ENCODE measurements at places on chromosomes 7 and 10.

DNA sequence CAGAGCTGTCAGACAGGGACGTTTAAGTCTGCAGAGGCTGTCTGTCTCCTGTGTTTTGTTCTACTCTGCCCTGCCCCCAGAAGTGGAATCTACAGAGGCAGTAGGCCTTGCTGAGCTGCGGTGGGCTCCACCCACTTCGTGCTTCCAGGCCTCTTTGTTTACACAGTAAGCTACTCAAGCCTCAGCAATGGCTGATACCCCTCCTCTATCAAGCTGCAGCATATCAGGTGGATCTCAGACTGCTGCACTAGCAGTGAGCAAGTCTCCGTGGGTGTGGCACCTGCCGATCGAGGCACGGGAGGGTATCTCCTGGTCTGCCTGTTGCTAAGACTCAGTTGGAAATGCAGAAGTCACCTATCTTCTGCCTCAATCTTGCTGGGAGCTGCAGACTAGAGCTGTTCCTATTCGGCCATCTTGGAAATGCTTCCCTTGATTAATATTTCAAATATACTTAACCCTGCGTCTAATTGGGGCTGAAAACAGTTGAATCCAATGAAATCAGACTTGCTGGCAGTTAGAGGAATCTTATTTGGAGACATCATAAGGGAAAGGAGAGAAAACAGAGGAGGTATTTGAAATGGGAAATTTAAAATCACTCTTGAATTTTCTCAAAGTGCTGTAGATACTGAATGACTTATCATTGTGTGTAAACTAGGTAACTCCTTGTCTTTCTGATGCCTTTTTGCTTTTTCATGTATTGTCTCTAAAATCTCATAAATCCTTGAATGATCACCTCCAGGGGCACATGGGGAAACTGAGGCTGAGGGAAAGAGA is 13.8 kb upstream of the CYP3A5 start:
- no peak for DNase-seq

- no peak for DNase-seq
Observed at GRCh38 chr7:2404714-2405119, 1.3 kb downstream of the CHST12 start.

- no peak for DNase-seq
Observed at GRCh38 chr7:157373493-157373892, 36.7 kb downstream of the DNAJB6 start.

GRCh38 chr10:78505657-78506056 is 472.0 kb downstream of the RPS24 start:
- DNase-seq: no peak

DNA sequence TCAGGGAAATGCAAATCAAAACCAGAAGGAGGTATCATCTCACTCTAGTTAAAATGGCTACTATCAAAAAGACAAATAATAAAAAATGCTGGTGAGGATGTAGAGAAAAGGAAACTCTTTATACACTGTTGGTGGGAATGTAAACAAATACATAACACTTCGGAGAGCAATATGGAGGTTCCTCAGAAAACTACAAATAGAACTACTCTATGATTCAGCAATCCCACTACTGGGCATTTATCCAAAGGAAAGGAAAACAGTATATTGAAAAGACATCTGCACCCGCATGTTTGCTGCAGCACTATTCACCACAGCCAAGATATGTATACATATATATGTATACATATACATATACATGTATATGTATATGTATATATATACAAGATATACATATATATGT is 94.2 kb downstream of the C10orf90 start:
- DNase-seq: no peak

DNA sequence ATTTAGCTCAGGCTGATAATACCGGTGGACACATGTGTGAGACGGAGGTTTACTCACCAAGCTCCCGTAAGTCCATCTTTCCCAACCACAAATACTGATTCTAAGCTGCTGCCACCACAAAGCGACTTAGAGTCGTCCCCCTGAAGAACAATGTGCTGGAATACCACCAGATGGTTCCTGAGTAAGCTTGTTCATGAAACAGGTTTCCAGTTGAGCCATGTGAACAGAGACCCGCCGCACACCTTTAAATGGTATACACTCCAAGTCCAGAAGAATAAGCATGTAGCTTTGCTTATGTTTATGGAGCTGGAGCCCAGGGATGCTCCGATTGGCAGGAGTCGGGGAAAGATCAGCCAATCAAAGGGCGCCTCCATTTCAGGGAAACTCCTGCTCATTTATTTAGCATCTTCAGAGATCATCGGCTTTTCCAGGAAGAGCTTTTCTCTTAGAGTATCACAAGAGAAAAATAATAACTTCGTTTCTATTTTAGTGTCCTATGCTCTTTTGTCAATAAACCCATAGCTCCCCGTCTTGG is 261.6 kb upstream of the AOAH start:
- no peak for DNase-seq

DNA sequence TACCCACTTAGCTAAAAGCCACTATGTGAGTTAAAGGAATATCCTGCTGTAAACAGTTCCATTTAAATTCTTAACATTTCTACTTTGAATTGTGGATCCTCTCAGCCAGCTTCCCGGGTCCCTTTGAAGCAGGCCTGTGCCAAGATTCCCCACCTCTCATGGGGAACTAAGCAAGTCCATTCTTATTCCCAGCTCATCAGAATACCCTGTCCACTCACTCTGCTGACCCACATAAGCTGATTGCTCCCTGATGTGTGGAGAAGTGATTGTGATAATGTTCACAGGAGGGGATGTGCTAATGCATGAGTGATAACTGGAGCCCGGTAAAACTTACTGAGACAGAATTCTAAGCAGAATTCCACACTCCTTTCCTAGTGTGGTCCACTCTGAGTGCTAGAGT is 709.7 kb downstream of the CNTNAP2 start:
- no peak for DNase-seq

- no peak for DNase-seq
Observed at GRCh38 chr10:126052171-126052570, 155.8 kb downstream of the FANK1 start.

DNA sequence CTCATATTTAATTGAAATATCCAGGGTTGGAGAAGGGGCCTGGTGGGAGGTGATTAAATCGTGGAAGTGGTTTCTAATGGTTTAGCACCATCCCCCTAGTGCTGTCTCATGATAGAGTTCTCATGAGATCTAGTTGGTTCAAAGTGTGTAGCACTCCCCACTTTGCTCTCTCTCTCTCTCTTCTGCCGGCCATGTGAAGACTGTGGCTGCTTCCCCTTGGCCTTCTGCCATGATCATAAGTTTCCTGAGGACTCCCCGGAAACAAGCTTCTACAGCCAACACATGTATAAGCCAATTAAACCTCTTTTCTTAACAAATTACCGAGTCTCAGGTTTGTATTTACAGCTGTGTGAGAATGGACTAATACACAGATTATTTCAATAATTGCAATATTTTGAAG is 305.8 kb upstream of the KCND2 start:
- DNase-seq: no peak

DNA sequence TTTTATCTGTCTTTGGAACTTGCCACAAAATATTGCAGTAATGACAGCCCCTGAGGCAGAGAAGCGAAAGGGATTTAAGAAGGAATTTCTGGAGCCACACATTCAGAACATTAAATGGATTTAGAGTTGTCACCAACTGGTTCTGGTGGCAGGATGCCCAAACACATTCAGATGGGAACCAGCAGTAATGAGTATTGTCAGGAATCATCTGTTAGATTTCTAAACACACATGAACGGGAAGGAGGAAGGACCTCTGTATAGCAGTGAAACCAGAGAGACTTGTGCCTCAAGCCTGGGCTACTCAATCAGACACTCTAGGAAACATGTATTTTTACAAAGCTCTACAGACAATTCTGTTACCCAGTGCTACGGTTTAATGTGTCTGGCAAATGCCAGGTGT is 103.8 kb upstream of the CCNY start:
- no peak for DNase-seq

- peak; percentile 64 for DNase-seq
Observed at GRCh38 chr10:21528236-21529031, 3.0 kb upstream of the SKIDA1 start.

DNA sequence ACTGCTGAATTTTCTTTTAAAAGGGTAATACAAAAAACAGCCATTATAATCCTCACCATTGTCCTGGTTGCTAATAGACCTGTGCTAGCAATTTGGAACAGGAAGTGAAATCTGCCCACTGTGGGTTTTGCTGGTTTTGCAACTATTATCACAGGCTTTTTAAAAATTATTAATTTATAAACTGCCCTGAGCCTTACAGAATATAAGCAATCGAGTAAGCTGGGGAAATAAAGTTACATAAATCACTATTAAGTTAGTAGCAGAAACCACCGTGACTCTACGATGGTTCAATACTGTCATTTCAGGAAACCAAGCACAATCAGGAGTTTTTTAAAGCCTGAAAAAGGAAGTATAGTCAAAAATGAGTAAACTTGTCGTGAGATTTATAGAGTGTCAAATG is 62.3 kb downstream of the TMEM26 start:
- DNase-seq: no peak
